ENCODE measurements at places on chromosomes 3 and 15.

DNA sequence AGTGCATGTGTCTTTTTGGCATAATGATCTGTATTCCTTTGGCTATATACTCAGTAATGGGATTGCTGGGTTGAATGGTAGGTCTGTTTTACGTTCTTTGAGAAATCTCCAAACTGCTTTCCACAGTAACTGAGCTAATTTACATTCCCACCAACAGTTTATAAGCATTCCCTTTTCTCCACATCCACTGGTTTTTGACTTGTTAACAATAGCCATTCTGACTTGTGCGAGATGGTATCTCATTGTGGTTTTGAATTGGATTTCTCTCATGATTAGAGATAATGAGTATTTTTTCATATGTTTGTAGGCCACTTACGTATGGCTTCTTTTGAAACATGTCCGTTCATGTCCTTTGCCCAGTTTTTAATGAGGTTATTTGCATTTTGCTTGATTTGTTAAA, 117.7 kb downstream of the CHCHD4 start:
- DNase-seq = no peak

DNA sequence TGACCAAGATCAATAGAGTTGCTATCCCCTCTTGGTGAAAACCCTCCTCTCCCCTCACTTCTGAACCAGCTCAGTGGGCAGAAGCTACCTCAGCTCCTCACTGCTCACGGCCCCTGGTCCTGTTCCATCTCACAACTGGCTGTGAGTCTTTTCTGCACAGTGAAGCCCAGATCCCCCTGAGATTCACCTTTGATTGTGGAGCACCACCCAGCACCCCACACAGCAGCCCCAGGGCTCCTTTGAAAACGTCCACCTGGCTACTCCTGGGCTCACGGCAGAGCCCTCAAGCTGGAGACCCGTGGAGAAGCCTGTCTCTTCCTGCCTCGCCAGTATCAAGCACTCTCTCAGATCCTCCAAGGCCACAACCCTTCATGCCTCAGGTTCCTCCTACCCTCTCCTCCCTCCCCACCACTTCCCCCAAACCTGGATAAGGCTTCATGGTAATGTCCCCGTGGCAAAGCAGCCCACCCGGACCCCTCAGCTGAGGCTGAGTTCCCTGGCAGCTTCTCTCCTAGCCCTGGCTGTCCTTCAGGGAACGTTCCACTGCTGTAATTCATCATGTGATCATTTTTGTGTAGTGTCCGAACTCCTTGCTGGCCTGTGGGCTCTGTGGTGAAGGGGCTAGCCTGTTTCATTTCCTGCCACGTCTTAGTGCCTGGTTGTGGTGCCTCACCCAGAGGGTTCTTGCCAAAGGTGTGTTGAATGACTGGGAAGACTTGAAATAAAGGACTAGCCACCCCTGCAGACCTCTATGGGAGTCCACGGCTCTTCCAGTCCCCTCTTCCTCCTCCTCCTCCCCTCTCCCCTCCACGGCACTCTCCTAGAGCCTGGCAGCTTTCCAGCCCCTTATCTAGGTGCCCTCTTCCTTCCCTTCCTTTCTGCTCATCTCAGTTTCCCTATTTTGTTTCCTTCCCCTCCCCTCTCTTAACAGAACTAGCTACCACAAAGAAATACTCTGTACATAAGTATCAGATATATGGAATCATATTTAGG, 44.5 kb downstream of the KY start:
- no peak for DNase-seq

DNA sequence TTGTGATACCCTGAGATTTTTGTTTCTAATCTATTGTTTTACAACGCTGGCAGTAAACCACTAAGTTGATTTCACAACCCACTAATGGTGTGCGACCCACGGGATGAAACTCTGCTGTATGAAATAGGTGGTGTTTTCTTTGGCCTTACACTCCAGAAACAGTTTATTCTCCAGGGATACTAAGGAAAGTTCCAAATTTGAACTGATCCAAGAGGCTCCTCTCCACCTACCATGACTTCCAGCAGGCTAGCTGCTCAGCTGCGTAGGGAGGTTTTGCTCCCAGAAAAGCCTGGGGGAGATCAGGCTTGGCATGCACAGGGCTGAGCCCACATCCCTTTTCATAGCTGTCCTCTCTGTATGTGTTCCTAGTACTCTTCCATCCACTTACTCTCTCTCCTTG, 71.5 kb downstream of the FAM174B start:
- no peak for DNase-seq

GRCh38 chr15:80992006-80992405, 2.4 kb upstream of the MESD start:
- no peak for DNase-seq

- no peak for DNase-seq
Observed at GRCh38 chr3:145959457-145960088, 201.4 kb downstream of the PLOD2 start.

GRCh38 chr3:93855401-93855800, 118.3 kb downstream of the PROS1 start:
- no peak for DNase-seq

GRCh38 chr15:94412979-94413746, 181.8 kb downstream of the MCTP2 start:
- DNase-seq = no peak

DNA sequence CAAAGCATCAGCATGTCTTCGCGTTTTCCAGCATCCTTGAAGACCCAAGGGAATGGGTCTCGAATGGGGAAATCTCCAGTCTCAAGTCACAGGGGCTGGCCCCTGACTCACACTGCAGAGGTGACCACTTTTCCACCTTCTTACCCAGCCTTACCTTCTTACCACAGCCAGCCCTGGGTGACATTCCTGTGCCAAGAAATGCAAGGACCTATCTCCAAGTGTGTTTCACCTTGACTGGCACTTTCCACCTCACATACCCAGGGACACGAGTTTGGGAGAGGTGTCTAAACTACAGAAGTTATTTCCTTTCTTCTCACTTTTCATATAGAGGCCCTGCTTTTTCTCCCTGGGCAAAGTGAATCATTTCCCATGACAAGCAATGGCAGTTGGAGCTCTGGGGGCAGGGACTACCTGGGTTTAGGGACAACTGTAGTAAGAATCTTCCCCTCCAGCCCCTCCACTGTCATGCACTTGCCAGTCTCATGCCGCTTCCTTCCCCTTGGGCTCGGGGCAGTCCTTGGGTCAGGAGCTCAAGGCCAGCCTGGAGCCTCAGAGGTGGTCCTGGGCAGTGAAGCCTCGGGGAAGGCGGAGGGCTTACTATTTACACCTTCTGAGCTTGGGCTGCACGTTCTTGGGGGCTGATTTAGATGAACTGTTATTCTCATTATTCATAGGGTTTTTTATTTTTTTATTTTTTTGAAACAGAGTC, 16.8 kb downstream of the PAQR5 start:
- no peak for DNase-seq

- DNase-seq = no peak
Observed at GRCh38 chr15:69820819-69821218, 276.9 kb downstream of the TLE3 start.

DNA sequence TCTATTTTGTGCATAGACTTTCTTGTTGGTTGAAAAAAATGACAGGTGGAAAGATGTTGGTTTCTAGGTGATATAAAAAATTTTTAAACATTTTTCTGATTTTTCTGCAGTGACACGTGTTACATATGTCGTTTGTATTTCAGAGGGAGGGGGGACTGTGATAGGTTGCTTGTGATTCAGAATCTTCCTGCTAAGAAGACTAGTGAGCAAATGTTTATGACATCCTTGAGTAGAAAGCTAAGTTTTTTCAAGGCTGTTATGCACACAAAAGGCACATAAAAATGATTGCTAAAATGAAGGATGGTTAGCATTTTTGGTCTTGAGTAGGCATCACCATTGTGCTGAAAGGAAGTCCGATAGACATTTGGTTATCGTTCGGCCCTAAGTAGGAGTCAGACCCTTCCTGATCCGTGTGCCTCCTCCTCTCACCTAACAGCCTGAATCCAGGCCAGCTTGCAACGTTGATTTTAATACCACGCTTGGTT, 1.5 kb downstream of the ZNF639 start:
- DNase-seq = no peak

GRCh38 chr15:91126080-91126479, 26.0 kb downstream of the SV2B start:
- DNase-seq = no peak

DNA sequence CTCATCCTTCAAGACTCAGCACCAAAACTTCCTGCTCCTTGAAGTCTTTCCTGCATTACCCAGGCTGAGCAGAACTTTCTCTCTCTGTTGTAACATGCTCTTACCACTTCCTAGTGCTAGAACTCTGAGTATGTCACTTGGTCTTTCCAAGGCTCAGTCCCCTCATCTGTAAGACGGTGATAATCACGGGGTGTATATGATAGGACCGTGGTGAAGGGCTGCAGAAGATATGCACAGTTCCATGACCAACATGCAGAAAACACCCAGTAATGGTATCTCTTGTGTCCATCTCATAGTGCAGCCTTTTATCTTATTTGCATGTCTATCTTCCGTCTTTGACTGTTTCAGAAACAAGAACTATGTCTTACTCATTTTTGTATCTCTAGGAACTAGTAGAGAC, 154.5 kb downstream of the ZNF621 start:
- DNase-seq = no peak

DNA sequence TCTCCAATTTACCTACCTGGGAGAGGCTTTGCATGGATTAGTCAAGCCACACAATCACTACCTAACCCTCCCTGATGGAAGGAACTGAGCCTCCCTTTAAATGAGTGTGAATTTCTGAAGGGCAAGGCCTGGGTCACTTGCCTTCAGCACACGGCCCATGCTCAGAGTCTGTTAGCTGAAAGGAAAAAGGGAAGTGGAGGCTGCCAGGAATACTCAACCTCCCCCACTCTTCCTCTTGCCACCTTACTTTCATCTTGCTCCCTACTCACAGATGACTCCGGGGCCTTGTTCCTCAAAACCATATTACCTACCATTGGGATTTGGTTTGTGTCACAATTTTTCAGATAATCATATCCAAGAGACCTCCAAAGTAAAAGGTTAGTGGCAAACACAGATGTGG, 220.0 kb downstream of the ABHD5 start:
- no peak for DNase-seq

GRCh38 chr3:17035966-17036365, 151.2 kb downstream of the PLCL2 start:
- no peak for DNase-seq

DNA sequence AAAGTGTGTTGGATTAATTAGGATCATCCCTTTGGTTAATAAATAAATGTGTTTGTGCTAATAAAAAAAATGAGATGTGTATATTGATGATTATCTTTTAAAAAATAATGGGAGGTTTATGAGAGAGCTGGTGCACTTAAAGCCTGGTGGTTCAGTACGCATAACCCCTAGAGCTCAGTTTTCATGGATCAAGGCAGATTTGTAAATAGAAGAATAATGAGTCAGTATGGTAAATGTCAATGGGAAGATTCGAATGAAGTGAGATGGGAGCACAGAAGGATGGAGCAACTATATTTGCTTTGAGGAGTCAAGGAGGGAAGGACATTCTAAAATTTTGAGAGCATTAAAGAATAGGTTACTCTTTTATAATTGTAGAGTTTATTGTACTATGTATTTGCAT, 35.4 kb downstream of the AKAP13 start:
- no peak for DNase-seq

GRCh38 chr3:174330303-174330702, 528.8 kb upstream of the NAALADL2 start:
- DNase-seq = no peak

DNA sequence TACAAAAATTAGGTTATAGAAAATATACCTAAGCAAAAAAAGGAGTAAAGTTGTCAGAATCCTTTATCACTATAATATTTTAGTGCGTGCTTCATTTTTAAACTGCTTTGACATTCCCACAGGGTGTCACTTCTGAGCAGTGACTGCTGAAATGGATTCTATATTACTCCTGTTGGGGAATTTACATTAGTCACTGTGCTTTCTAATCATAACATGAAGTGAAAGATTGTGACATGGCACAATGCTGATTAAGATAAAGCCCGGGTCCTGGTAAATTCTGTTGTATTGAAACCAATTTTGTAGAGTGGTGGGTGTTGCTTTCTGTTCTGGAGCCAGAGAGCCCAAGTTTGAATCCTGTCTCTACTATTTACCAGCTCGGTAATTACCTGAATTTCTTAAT, 36.4 kb upstream of the EHHADH start:
- no peak for DNase-seq

DNA sequence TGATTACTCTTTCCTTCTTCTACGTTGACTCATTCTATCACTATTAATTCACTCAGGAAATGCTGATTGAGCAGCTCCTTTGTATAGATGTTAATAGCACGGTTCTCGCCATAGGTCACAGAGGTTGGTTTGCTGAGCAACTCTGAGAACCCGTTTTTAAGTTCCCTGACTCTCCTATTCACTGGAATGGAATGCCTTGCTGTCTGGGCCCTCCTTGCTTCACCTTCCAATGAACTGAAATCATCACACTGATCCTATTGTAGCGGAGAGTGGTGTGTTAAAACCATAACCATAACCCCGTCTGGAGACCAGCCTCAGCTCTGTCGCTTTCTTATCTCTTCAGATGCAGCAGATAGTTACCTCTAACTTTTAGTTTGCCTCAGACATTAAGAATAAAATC, 323.6 kb downstream of the GABRB3 start:
- DNase-seq = no peak

GRCh38 chr15:75131269-75131643, 70.4 kb upstream of the C15orf39 start:
- no peak for DNase-seq

DNA sequence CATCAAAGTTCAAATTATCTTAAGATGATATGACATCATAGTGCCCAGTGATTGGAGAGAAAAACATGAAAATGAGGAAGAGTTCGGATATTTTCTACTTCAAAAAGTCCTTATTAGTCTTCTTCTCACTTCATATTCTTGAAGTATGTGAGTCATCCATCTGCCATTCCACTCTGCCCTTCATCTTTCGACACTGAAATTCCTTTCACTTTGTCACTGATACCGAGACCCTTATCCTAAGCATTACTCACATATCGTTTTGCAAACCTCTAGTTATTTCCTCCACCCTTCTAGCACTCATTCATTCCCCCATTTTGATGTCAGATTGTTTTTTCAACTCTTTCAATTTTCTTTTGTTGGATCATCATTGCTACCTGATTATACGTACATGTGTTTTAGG, 4.0 kb downstream of the OR5H14 start:
- DNase-seq = no peak

GRCh38 chr3:95434491-95434890, 1371.6 kb downstream of the NSUN3 start:
- DNase-seq = no peak

GRCh38 chr3:114846779-114847178, 300.3 kb downstream of the ZBTB20 start:
- DNase-seq = no peak

- DNase-seq = no peak
Observed at GRCh38 chr3:23055733-23056376, 147.3 kb upstream of the UBE2E2 start.

- no peak for DNase-seq
Observed at GRCh38 chr3:181860235-181860634, 148.5 kb downstream of the SOX2 start.

Measured in activated naive CD4-positive, alpha-beta T cell treated with anti-CD3 and anti-CD28 coated beads, Interleukin-2, amount 50 U/mL, for 16 hours (primary cell).